ENCODE measurements at places on chromosomes 3 and 15.
A peak's percentile ranks its signal among the peaks of the same experiment; 100 is the strongest.

- DNase-seq, result peak; percentile 83
Measured at GRCh38 chr15:91706322-91707032, 147.0 kb upstream of the SLCO3A1 start.

- no peak for DNase-seq
Measured at GRCh38 chr3:108486338-108486737, 24.1 kb downstream of the MYH15 start.

DNA sequence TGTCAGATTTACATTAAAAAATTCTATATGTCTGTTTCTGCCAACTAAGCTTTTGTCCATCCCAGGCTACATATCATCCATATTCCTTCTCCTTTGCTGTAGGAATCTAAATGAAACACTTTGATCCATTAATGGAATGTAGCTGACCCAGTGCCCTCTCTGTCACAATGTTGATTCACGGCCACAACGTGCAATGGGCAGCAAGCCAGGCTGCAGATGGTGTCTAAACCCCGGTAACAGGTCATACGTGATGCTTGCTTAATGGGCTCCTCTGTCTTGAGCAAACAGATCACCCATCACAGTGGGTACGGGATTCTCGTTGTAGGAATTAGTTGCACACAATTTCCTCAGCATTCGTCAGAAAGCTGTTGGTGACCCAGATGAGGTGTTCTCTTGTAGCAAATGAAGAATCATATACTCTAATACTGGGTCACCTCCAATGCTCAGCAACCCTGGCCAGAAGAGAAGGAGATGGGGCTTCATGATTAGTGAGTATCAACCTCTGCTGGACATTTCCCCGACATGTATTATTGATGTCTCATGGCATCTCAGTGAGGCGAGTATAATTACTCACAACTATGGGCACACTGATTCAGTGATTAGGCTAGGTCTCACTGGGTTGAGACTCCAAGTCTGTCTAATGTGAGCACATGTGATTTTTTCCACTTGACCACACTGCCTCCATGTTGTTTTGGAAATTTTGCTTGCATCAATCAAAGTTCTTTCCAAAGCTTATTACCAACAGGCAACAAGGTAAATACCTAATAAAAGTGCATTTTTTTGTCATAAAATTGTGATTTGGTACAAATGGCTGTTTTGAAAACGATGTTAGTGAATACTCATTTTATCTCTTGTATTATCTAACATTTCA, 12.9 kb upstream of the DCBLD2 start:
- peak; percentile 57 for DNase-seq

GRCh38 chr3:123044981-123045763, 17.6 kb upstream of the SEMA5B start:
- DNase-seq, result no peak

GRCh38 chr15:78909791-78910228, 35.0 kb downstream of the CTSH start:
- peak; percentile 43 for DNase-seq

DNA sequence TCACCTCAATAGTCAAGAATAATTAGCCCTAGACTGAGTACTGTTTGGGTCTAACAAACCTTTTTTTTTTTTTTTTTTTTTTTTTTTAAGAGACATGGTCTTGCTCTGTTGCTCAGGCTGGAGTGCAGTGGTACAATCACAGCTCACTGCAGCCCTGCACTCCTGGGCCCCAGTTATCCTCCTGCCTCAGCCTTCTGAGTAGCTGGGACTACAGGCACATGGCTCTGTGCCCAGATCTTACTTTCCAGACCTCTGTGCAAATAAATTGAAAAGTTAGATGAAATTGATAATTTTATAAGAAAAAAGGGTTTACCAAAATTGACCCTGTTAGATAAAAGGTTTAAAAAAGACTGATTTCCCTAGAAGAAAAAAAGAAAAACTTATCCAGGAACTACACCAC, 79.0 kb downstream of the NR2E3 start:
- no peak for DNase-seq

DNA sequence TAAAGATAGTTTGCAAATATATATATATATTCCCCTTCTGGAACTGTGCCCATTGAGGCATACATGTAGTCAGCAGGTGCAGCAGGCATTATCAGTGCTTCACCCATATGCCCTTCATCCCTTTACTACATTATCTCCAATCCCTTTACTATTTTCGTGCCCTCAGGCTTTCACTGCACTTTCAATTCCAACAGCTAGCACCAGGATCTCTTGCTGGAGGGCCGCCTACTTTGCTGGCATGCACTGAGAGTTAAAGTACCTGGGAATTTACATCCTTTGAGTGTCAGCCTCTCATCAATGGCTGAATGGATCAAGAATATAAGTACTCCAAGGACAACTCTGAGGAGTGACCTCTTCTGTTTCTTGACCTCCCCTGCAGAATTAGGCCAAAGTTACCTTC, 222.1 kb upstream of the CFAP20DC start:
- DNase-seq, result no peak

- no peak for DNase-seq
Measured at GRCh38 chr3:158460926-158461325, 110.1 kb upstream of the MLF1 start.

GRCh38 chr3:70387889-70388288, 75.5 kb upstream of the MDFIC2 start:
- DNase-seq, result no peak

GRCh38 chr3:8571256-8571655, 69.6 kb downstream of the LMCD1 start:
- no peak for DNase-seq

DNA sequence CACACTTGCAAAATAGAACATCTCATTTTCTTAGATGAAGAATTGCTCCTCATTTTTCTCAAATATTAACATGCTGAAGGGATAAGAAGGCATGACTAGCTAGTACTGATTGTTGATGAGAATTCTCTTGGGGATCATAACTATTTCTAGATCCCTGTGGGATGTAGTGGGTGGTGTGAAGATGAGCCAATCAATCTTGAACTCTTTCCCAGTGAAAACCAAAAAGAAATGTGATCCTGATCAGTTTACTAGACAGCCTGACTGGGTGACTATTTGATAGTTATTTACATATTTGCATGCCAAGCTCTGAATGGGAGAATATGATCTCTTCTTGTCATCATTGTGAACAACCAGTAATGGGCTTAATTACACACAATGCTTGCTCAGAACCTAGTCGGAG, 63.7 kb downstream of the ZIC1 start:
- DNase-seq, result no peak

DNA sequence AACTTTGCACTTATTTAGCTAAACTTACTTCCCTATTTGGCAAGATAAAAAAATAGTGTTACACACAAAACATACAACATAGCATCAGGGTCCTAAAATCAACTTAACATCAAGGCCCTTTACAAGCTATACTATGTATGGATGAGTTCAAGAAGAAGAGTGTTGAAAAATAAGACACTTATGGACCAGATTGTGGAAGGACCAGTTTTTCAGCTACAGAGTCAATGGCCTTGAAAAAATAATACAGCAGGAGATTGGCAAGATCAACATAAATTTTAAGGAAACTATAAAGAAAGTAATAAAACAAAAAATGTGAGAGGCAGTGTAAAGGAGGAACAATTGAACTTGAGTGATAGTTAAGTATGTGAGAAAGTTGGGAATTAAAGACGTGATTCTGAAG, 66.3 kb upstream of the BBX start:
- DNase-seq, result no peak

- DNase-seq, result no peak
Measured at GRCh38 chr3:31482493-31483200, 50.1 kb upstream of the STT3B start.

DNA sequence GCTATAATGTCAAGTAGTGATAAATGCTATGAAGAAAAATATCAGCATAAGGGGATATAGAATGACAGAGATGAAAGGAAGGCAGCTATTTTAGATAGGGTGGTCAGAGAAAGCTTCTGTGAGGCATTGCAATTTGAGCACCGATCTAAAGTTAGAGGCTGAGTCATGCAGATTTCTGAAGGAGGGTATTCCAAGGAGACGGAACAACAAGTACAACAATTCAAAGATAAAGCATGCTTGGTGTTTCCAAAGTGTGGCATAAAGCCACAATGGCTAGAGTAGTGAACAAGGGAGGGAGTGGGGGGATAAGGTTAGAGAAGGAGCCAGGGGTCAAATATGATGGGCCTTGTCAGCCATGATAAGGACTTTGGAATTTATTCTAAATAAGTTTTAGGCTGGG, 71.9 kb downstream of the PFN2 start:
- peak; percentile 37 for DNase-seq

DNA sequence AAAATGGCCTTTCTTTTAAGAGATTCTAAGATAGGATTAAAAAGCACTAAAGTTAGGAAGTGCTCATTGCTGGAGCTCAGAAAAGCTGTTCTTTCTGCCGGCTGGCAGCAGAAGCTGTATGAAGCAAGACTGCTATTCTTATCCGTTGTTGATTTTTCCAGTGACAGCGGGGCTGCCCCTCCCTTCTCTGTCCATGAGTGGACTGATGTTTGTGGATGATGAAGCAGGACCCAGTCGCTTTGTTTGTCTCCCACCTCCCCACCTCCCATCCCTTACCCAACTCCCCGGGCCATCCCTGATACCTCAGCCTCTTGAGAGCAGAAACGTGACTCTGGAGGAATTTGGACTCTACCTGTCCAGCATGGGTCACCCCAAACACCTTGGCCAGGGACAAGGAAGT, 10.3 kb upstream of the MUSTN1 start:
- no peak for DNase-seq

GRCh38 chr15:87896936-87897335, 359.6 kb downstream of the NTRK3 start:
- DNase-seq, result no peak

DNA sequence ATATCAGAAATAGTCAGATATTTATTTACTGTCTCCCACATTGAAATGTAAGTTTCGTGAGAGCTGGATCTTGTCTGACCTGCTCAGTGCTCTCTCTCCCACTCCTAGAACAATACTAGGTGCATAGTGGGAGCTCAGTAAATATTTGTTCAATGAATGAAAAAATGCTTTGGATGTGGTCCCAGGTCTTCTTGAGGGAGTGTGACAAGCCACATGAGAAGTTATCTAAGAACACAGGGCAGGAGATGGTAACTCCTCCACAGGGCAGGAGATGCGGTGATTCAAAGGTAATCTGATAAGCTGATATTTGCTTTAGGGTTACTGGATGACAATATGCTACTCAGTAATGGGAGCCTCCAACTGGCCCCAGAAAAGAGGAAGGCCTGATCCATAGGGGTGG, 25.8 kb upstream of the PLA2G4E start:
- DNase-seq, result no peak

GRCh38 chr15:44069489-44069888, 125.6 kb downstream of the FRMD5 start:
- no peak for DNase-seq

- no peak for DNase-seq
Measured at GRCh38 chr15:58761010-58761388, 10.1 kb upstream of the MINDY2 start.

- DNase-seq, result no peak
Measured at GRCh38 chr3:152539191-152539764, 270.5 kb downstream of the MBNL1 start.

DNA sequence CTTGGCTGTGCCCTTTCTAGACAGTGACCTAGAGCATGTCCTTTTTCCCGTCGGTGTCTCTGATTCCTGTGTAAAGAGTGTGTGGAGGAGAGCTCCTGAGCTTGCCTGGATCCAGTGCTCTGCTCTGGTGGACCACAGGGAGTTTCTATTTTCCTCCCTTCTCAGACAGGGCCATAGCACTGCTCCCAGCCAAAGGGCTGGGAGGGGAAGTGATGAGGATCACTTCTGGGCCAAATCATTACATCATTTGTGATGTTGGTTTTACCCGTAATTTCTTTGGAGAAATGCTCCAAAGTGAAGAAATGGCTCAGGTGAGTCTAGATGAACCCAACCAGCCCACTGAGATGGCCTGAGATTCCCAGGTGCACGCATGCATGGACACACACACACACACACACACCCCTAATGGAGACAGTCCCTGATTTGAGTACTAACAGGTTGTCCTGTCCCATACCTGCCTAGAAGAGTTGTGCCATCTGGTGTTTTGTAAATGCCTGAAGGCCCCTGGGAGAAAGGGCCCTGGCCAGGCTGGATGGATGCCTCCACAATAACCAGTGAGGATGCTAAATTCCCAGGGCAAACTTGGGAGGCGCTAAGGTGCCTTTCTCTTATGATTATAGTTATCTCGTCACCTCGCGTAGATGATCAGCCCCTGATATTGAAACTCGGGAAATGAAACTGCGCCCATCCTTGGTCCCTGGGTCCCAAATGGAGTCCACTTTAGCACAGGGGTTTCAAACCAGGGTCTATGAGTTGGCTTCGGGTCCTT, 86.9 kb downstream of the ASB7 start:
- no peak for DNase-seq

All from kidney tubule cell (primary cell).